SW480 (cell line): ENCODE measurements at places on chromosomes 12 and 14.

DNA sequence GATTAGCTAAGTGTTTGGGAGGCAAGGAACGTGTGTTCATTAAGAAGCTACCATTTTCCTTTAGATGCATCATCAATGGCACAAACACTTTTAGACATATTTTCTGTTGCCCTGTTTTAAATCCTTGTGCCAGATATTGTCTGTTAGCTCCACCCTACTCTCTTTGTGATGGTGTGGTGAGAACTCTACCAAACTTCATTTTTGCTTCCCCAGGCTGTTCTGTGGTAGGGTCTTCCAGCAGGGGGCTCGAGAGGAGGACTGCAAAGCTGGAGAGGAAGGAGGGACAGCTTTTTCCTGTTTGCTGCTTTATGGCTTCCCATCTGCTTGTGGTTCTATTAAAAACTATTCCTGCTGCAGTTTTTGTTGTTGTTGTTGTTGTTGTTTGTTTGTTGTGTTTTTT is 23.8 kb upstream of the STRAP start:
- DNase-seq: no peak

- no peak for DNase-seq
These were observed 153.7 kb upstream of the PZP start for GRCh38 chr12:9361879-9362326.

DNA sequence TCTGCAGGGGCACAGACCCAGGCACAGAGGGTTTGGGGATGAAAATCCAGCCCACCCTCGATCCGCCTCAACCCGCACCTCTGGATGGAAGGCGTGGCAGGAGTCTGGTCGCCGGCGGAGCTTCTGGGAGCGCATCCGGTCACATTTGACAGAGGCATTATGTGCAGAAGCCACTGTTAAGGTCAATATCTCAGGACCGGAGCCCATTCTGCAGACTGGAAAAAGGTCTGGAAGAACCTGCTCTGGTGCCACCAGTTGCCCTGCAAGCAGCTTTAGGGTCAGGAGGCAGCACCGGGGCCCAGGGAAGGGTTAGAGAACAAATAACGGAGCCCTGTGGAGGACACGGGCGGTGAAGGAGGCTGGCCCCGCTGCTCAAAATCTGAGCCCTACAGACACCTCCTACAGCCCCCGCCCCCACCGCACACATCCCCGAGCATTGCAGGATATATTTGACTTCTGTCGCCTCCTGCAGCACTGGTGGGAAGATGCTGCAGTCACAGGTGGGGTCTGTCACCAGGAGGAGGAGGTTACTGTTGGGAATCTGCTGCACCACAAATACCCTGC is 25.1 kb upstream of the LRTM2 start:
- DNase-seq: no peak

GRCh38 chr12:103877934-103878510 is 37.0 kb upstream of the NT5DC3 start:
- peak; percentile 71 for DNase-seq

GRCh38 chr14:54683882-54684794 is 117.2 kb downstream of the SAMD4A start:
- DNase-seq: no peak

GRCh38 chr12:108653082-108653516 is 19.4 kb upstream of the SELPLG start:
- no peak for DNase-seq

GRCh38 chr14:36863271-36863670 is 201.6 kb downstream of the PAX9 start:
- no peak for DNase-seq

GRCh38 chr12:93684716-93685115 is 7.5 kb downstream of the CRADD start:
- DNase-seq: no peak

DNA sequence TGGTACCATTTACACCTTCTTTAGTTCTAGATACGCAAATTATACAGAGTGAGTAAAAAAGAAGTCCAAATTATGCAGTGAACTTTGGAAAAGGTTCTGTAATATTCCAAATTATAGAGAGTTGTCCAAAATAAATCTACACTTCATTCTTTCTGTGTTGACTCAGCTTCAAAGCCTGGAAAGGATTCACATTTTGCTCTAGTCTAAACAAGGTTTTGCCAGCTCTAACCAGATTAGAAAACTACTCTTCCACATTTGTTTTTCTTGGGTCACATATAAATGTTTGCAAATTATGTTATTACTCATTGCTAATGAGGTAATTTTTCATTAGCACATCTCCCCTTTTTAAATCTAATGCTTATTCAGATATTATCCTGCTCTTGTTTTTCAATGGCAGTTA is 1562.4 kb upstream of the SEL1L start:
- no peak for DNase-seq
